Neural progenitor cell (in vitro differentiated cells): ENCODE measurements at places on chromosomes 4 and X. TPM values are rescaled to one million over a fixed set of nuclear protein-coding genes. Genes with fewer than 3 reads are reported as not detected.

DNA sequence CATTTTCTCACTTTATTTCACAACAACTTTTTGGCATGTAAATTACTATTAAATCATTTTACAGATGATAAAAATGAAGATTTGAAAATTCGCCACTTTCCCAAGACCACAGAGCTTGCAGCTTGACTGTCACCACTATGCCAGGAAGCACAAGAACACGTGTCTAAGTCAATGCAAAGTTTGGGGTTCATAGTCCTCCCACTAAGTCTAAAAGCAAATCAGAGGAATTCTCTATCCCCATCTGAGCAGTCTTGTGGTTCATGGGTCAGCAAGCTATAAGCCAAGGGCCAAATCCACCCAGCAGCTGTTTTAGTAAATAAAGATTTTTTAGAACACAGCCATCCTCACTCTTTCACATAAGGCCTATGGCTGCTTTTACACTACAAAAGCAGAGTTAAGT, 833.3 kb upstream of the INTU start:
- no peaks in the 10 kb centered on the region for H3K27me3 ChIP-seq
- no peaks in the 10 kb centered on the region for H3K36me3 ChIP-seq

- peaks cover 4% of the 10 kb centered on the region for H3K4me1 ChIP-seq
- H3K36me3 ChIP-seq: peaks cover 5% of the 10 kb centered on the region
- H3K27ac ChIP-seq: no peak overlapping the region
- H3K4me3 ChIP-seq: no peak overlapping the region
- H3K27me3 ChIP-seq: no peaks in the 10 kb centered on the region
These were observed 125.3 kb downstream of the COL4A6 start for GRCh38 chrX:108312957-108313356.

GRCh38 chr4:45399116-45399515, 672.8 kb upstream of the GNPDA2 start:
- H3K27me3 ChIP-seq: no peaks in the 10 kb centered on the region

DNA sequence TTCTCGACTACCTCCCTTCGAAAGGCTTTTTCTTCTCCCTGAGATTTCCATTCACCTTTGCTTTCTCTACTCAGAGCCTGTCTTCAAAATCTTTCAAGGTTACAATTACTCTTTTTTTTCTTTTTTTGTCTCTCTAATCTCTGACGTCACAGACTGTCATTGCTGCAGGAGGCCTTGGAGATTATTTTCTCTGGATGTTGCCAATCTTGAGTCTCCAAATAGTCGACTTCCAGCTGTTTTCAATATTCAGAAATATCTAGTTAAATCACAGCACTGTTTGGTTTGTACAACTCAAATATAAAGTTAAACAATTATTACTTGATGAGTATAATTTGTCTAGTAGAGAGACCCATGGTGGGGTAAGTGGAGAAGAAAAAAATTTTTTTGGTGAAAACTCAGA, 359.0 kb upstream of the BOD1L1 start:
- no peak for DNase-seq
- H3K4me3 ChIP-seq: no peak overlapping the region
- no peaks in the 10 kb centered on the region for H3K27me3 ChIP-seq
- no peak overlapping the region for H3K27ac ChIP-seq
- no peaks in the 10 kb centered on the region for H3K36me3 ChIP-seq

DNA sequence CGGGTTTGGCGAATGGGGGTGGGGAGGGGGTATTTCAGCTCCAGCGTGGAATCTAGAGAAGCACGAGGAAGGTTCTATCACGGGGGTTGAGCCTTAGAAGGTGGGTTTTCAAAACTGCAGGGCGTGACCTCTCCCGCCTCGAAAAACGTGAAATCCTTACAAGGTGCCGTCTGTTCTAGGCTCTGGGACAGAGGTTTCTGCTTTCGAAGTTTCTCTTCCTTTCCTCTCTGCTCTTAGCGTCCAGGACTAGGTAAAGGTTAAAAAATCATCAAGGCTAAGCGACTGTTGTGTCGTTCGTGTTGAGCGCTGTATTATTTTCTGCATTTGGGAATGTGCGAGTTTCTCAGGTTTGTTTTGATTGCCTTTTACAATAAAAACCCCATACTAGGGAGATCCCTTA, 1.1 kb downstream of the FHL1 start:
- H3K27me3 ChIP-seq: peaks cover 40% of the 10 kb centered on the region
- peak overlapping the region; percentile 72 for H3K4me3 ChIP-seq
- H3K36me3 ChIP-seq: no peaks in the 10 kb centered on the region
- DNase-seq: no peak
- H3K27ac ChIP-seq: no peak overlapping the region

- H3K4me3 ChIP-seq: no peak overlapping the region
- H3K36me3 ChIP-seq: no peaks in the 10 kb centered on the region
- peaks cover 13% of the 10 kb centered on the region for H3K27me3 ChIP-seq
- no peaks in the 10 kb centered on the region for H3K4me1 ChIP-seq
These were observed 26.9 kb upstream of the BEX4 start for GRCh38 chrX:103187953-103188475.

The LRCH2 gene
- total RNA-seq: 18.1 and 24.9 TPM in 2 replicates
